Stomach (tissue), 19 donors: ENCODE measurements at places on chromosomes 11 and 22. TPM values are rescaled to one million over a fixed set of nuclear protein-coding genes. Genes with fewer than 3 reads are reported as not detected.

- H3K36me3 ChIP-seq: no peaks in the 10 kb centered on the region
- H3K4me1 ChIP-seq: peaks cover 18% of the 10 kb centered on the region
- DNase-seq: no peak
Measured at GRCh38 chr22:19840059-19840458, 14.6 kb downstream of the GNB1L start.

The SLC29A2 gene
- total RNA-seq: 9.8 TPM

DNA sequence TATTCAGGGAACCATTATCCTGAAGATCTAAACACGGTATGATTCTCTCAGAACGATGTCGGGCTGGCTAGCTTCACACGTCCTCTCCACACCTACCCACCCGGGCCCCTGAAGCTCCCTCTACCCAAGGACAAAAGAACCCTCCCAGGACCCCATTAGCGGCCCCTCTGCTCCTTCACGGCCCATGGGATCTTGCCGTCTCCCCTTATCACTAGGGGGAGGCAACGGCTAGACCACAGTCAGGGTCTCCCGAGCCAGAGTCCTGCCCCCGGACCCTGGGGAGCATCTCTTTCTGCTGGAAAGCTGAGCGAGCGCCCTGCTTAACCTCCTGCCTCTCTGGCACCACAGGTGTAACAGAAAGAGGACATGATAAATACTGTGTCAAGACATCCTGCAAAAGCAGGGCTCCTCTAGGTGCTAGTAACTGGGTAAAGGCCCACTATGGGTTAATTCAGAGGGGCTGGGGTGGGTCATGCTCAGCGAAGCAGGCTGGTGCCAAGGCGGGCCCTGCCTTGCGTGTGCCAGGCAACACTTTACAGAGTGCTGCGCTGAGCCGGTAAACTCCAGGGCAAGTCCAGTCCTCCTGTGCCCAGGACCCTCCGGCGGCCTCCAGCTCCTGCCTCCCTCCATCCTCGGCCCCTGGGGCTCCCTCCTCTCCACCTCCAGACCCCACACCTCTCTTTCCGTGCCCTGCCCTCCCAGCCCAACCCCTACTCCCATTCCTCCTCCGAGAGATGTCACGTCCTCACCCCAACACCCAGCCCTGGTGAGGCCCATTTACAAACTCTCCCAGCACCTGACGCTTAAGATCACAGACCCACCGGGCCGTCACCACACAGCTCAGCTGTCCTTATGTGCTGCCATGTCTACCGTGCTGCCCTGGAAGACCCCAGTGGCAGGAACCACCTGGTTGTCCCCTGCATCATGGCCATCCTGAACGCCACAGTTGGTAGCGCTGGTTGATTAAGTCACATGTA is 3.0 kb downstream of the TOLLIP start:
- DNase-seq: no peak
- peak overlapping the region; percentile 96 for H3K27ac ChIP-seq
- H3K27me3 ChIP-seq: no peaks in the 10 kb centered on the region

- no peaks in the 10 kb centered on the region for H3K27me3 ChIP-seq
- no peaks in the 10 kb centered on the region for H3K36me3 ChIP-seq
- no peak for DNase-seq
- H3K4me1 ChIP-seq: no peaks in the 10 kb centered on the region
Measured at GRCh38 chr11:109914809-109915653, 178.2 kb upstream of the ZC3H12C start.

The RPS19BP1 gene
- total RNA-seq: 36.9 TPM

DNA sequence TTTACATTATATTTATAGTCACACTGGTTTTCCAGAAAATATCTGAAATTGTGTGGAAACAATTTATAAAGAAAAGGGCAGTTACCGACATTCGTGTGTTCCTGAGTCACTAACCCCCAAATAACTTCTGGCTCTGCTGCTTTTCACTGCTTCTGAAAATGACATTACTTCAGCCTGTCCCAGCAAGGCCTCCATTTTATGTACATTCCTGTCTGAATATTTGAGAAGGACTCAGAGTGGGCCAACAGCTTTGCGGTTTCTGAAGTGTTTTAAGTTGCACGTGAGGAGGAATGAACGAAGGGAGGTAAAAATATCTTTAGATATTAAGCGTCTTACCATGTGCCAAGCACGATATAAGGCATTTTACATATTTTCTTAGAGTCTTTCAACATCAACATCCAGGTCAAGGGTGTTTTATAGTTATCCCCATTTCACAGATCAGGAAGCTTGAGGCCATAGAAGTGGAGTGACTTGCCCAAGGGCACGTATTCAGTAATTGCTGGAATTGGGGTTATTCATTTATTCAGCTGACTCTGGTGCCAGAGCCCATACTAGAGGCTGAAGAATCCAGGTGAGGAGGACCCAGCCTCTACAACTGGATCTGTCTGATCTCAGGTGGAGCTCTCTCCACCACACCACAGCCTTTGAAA is 30.8 kb upstream of the WNT11 start:
- H3K4me1 ChIP-seq: peaks cover 21% of the 10 kb centered on the region
- H3K27me3 ChIP-seq: no peaks in the 10 kb centered on the region
- no peak for DNase-seq
- no peak overlapping the region for H3K27ac ChIP-seq
- H3K4me3 ChIP-seq: no peak overlapping the region

DNA sequence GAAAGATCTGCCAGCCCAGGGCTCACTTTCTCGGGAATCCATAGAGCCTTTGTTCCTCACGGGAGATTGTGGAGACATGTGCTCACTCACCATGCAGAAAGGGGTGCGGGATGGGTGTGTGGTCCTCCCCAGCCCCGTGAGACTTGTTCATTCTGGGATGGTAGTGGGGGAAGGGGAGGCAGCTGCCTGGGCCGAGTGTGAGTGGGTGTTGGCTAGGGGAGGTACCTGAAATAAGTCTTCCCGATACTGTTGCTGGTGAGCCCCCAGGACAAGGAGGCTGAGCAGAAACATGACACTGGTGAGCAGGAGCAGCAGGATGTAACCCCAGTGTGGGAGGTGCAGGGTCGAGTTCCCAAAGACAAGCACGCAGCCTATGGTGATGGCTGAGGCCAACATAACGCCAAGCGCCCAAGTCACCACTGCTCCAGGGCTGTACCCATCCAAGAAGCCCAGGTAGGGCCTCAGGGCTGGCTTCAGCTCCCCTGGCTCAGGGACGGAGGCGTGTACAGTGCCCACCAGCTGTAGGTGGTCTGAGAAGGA is 2.8 kb downstream of the SLC7A4 start:
- H3K36me3 ChIP-seq: no peaks in the 10 kb centered on the region
- H3K4me3 ChIP-seq: no peak overlapping the region
- peaks cover 14% of the 10 kb centered on the region for H3K4me1 ChIP-seq
- H3K27ac ChIP-seq: no peak overlapping the region

The GGA1 gene
- total RNA-seq: 55.6 TPM

The CD6 gene
- 1.6 TPM for total RNA-seq

DNA sequence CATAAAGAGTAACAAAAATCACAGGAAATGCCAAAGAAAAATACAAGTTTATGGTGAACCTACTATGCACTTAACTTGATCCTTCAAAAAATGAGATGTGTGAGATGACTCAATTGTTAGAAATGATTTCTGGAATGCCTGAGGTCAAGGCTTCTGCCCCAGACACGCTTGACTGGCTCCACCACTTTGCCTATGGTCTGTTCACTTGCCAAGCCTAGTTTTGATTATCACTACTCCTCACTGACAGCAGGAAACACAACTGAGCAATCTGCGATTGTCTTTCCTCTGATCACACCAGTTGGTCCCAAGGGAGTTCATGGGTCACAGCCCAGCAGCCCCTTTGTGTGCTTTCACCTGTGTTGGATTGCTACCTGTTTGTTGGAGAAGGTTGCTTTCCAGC is 20.6 kb upstream of the PRDM10 start:
- H3K4me1 ChIP-seq: no peaks in the 10 kb centered on the region
- H3K36me3 ChIP-seq: no peaks in the 10 kb centered on the region
- no peak overlapping the region for H3K4me3 ChIP-seq

The HTR3B gene
- not detected for total RNA-seq

The UPK3A gene
- not detected for total RNA-seq

DNA sequence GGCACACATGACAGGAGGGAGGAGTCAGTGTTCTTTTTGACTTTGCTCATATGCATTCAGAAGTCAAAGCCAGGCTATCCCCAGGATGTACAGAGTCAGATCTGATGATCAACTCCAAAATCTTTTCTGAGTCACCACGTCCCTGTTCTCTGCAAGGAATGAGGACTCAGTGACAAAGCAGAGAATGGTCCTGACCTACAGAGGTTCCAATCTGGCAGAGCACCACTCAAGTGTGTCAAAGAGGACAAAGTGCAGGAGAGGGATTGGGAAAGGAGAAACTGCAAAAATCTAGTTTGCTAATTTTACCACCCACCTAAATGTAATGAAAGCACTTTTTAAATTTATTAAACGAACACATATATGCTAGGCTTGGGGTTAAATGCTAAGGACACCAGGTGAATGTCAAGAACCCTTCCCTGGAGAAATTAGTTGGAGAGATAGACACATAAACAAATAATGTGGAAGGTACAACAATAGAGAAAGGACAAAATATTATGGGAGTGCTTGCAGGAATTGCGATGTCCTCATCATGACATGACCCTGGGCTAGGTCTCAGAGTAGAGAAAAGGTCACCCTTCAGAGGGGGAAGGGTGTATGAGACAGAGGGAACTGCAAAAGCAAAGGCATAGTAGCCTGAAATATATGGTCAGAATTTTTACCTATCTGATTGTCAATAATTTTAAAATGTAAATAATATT is 56.3 kb downstream of the MTNR1B start:
- no peaks in the 10 kb centered on the region for H3K27me3 ChIP-seq
- no peaks in the 10 kb centered on the region for H3K36me3 ChIP-seq
- H3K4me1 ChIP-seq: no peaks in the 10 kb centered on the region
- no peak overlapping the region for H3K4me3 ChIP-seq

DNA sequence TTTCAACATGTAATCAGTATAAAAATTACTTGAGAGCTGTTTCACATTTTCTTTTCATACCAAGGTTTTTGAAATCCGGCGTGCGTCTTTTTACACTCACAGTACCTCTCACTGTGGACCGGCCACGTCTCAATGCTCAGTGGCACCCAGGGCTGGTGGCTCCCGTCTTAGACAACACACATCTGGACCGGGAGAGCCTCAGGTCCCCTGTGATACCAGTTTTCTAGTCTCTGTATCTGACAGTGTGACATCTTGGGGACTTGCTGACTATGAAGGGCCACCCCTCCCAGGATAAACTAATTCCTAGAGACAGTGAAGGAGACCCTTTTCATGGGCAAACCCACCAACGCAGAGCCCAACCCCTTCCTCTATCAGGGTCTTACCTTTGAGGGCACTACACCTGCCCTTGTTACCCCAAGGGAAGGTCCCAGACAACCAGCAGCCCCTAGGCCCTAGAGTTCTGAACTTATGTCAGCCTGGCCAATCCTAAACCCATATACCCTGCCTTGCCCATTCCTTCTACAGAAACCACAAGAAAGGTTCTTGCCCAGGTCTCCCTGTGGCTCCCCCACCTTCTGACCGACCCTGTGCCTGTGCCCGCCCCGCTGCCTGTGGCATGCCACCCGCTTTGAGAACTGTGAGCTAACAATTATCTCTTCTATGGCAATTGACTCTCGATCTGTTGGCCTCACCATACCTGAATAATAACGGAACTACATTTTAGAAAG is 6.1 kb upstream of the ASCL2 start:
- no peak overlapping the region for H3K4me3 ChIP-seq
- DNase-seq: no peak
- no peaks in the 10 kb centered on the region for H3K4me1 ChIP-seq
- H3K27me3 ChIP-seq: peaks cover 28% of the 10 kb centered on the region

- H3K4me1 ChIP-seq: no peaks in the 10 kb centered on the region
- no peaks in the 10 kb centered on the region for H3K27me3 ChIP-seq
- DNase-seq: no peak
Measured at GRCh38 chr11:13000721-13001120, 8.4 kb upstream of the RASSF10 start.

The SPCS2 gene
- total RNA-seq: 44.9 TPM

DNA sequence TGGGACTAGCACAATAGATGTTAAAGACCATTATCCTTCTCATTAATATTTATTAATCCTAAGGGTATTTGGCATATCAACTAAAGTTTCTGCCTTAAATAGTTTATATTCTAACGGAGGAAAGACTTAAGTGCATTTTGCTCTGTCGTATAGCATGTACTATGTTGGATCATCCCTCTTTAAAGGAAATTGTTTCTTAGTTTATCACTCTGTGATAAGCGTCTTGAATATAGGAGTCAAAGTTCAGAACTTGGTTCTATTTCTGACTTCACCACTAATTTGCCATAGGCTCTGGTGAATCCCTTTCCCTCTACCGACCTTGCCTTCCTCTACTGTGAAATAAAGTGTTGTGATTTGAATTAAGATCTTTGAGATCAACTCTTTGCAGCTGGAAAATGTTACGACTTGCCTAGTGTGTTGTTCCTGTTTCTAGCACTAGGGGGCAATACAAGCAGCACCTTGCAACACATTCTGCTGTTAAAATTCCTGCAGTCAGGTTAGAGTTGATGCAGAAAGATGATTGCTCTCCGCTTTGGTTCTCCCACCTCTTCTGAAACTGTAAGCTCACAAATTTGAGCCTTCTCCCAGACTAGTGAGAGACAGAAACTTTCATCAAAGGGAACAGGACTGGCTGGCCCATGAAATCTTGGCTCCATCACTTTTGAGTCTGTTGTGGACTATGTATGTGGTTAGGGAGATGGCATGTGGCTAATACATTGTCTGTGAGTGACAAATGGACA is 27.8 kb upstream of the ZNRF3 start:
- H3K36me3 ChIP-seq: no peaks in the 10 kb centered on the region
- DNase-seq: peak; percentile 91
- no peaks in the 10 kb centered on the region for H3K4me1 ChIP-seq
- no peaks in the 10 kb centered on the region for H3K27me3 ChIP-seq
- H3K4me3 ChIP-seq: no peak overlapping the region

GRCh38 chr11:126268361-126268707 is 361 bp downstream of the SRPRA start:
- no peaks in the 10 kb centered on the region for H3K27me3 ChIP-seq
- peak overlapping the region; percentile 95 for H3K27ac ChIP-seq

GRCh38 chr11:3197878-3198528 is 20.6 kb downstream of the MRGPRG start:
- H3K36me3 ChIP-seq: no peaks in the 10 kb centered on the region
- H3K4me1 ChIP-seq: no peaks in the 10 kb centered on the region
- DNase-seq: no peak
- H3K27ac ChIP-seq: no peak overlapping the region
- H3K27me3 ChIP-seq: peaks cover 36% of the 10 kb centered on the region

The F2 gene
- 0.92 TPM for total RNA-seq

- H3K27ac ChIP-seq: no peak overlapping the region
- H3K4me3 ChIP-seq: no peak overlapping the region
- H3K4me1 ChIP-seq: no peaks in the 10 kb centered on the region
- no peaks in the 10 kb centered on the region for H3K36me3 ChIP-seq
- DNase-seq: no peak
Measured at GRCh38 chr11:110866081-110866480, 153.8 kb upstream of the ARHGAP20 start.

The FOLH1 gene
- total RNA-seq: 50.0 TPM

The UFD1 gene
- total RNA-seq: 36.4 TPM

The ATF4 gene
- 155 TPM for total RNA-seq

DNA sequence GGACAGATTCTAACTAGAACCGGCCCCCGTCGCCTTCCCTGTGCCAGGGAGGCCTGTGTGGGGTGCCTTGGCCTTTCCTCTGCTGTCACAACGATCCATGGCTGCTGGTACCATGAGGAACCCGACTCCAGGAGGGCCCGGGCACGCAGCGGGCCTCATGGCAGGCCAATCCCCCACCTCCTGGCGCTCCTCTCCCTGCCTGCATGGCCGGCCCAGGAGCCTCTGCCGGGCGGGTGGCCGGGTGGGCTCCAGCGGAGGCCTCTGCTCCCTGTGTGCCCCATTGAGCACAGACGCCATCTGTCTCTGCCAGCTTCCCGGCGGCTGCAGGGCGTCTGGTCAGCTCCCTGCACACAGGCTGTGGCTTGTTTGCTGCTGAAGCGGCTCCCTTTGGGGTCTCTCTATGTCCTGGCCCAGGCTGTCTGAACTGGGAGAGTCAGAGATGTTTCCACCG is 86.5 kb downstream of the MYEOV start:
- H3K36me3 ChIP-seq: no peaks in the 10 kb centered on the region
- H3K4me3 ChIP-seq: no peak overlapping the region
- H3K27ac ChIP-seq: no peak overlapping the region
- peak; percentile 24 for DNase-seq

The HBE1 gene
- total RNA-seq: not detected
